ENCODE measurements at places on chromosomes 3 and 15.

DNA sequence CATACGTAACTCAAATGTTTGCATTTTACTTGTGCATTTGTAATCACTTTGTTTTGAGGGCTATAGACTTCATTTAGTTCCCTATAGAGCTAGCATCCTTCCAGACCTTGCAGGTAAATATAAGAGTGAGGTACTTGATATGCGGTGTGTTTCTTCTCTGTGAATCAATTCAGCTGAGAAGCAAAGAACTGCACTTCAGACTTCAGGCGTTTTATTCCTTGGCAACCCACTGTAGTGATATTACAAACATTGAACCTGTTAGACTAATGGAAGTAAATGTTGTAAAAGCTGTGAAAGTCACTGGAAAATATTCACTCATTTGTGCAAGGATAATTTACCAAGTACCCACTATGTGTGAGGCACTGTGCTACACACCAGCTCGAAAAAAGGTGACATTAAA lies 94.1 kb upstream of the CHL1 start:
- DNase-seq, result no peak

- no peak for DNase-seq
Measured at GRCh38 chr15:74170875-74171578, 2.5 kb upstream of the ISLR start.

- DNase-seq, result peak; percentile 39
Measured at GRCh38 chr3:30751610-30752299, 142.7 kb downstream of the GADL1 start.

GRCh38 chr3:31880482-31881078 lies 100.5 kb downstream of the OSBPL10 start:
- DNase-seq, result no peak

DNA sequence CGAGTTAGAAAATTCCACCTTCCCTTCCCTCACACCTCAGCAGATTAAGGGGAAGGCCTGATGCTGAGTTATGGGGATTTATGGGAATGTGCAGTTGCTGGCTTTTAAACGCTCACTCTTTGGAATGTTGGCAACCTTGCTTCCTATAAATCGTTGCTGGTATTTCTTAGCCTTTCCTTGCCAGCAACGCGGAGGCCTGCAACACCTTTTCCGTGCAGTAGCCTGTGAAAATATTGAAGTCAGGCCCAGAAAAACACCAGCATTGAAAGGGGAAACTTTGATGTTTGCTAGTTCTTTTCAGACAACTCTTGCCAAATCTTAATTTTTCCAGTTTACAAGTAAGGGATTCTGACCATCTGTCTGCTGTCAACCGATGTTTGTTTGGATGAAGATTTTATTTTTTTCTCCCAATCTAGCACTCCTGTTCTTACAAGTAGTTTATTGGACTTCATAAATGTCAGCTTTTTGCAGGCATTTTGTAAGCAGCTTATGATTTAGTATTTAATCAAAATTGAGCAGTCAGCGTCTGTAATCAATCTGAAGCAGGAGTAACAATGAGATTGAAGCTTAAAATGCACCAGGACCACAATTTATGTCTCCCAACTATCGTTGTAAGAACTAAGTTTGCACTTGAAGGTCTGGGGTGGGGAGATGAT lies 251.0 kb downstream of the RPLP1 start:
- DNase-seq, result no peak

DNA sequence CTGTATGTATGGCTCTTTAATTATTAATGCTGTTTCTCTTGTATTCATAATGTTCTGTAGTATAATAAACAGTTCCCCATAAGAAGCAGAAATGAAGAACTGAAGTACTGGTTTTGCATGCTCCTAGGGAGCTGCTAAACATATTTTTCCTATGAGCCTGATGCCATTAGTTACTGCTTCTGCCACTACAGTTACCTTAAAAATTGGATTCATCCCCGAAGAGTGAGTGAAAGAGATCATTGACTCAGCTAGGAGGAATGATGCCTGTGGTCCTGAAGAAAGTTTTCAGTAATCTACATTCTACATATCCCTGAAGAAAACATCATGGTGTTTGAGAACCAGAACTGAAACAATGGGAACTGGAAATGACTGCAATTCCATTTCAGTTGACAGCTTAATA lies 37.1 kb upstream of the ST3GAL6 start:
- no peak for DNase-seq

DNA sequence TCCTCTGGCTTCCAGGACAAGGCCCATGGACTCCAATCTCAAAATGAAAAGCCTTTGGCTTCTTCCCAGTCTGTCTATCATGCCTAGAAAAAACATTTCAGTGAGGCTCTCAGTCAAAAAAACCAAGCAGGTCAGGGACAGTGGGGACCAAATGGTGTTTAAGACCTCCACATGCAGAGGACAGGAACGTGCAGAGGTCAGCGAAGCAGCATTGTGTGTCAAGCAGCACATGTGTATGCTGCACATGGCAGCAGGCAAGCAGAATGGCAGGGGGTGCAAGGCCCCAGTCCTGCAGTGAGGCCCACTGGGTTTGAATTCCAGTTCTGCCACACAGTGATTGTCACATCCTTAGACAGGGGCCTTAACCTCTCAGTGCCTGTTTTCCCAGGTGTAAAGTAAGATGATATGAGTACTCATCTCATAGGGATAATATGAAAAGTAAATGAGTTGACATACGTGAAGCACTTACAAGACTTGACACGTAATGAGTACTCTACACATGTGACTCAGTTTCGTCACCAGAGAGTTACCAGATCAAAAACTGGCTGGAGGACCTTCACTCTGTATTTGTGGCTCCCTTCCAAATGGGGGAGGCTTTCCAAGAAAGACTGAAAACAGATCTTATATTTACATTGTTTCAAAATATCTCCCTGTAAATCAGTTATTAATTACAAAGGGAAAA lies 11.2 kb downstream of the STIMATE start:
- DNase-seq, result no peak

DNA sequence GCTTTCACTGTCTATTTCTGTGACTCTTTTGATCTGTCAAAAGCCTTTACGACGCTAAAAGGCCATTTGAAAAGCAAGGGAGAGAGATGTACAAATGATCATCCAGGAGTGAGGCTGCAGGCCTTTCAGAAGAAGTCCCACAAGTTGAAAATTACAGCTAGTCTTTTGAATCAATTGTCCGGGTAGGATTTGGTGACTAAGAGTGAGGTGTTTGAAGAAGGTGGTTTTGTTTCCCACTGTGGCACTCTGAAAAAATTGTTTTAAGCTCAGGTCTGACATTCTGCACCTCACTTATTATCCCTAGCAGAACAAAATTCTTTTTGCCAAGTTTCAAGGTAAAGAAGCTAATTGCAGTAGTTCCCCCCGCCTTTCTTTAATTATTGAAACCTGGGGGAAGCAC lies 50.8 kb upstream of the TMEM108 start:
- no peak for DNase-seq

GRCh38 chr3:49466085-49466484 lies 4.0 kb upstream of the DAG1 start:
- DNase-seq, result no peak

- DNase-seq, result no peak
Measured at GRCh38 chr15:60363087-60363549, 34.7 kb downstream of the ANXA2 start.

- DNase-seq, result no peak
Measured at GRCh38 chr15:82552861-82553260, 12.6 kb upstream of the RPS17 start.

DNA sequence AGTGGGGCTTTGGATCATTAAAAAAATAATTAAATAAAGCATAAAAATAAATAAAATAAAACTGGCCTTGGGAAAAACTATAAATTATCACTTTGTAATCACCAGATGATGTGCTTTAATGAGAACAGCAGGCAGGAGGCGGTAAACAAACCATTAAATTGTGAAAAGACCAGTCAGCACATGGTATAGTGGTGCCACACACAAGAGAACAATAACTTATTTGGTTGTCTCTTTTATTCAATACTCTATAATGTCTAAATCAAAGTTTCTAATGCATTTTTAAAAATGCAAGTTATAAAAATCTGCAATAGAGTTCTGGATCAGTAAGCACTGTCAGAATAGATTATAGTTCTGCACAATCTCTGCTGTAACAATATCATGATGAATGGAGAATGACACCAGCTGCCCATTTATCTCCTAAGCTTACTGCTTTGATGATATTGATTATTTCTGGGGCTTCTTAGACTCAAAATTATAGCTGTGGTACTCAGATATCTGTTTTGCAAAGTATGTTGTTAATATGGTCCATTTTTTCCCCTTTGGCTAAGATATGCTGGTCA lies 259.3 kb downstream of the NAALADL2 start:
- no peak for DNase-seq

- no peak for DNase-seq
Measured at GRCh38 chr3:154044671-154045070, 76.5 kb upstream of the ARHGEF26 start.

DNA sequence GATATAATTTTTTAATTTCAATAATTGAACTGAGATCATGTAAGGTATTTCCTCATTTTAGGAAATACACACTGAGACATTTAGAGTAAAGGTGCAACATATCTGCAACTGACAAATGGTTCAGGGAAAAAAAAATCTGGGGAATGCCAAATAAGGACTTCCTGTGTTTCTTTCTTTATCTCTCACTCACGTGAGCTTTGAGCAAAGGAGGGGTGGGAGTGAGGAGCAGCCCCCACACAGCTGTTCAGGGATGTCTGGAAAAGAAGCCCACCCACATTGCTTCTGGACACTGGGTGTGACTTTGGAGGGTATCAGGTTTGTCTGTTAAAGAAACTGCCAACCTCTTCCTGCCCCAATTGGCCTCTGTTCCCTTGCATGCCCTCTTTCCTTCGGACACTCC lies 5.6 kb upstream of the TP63 start:
- DNase-seq, result no peak

DNA sequence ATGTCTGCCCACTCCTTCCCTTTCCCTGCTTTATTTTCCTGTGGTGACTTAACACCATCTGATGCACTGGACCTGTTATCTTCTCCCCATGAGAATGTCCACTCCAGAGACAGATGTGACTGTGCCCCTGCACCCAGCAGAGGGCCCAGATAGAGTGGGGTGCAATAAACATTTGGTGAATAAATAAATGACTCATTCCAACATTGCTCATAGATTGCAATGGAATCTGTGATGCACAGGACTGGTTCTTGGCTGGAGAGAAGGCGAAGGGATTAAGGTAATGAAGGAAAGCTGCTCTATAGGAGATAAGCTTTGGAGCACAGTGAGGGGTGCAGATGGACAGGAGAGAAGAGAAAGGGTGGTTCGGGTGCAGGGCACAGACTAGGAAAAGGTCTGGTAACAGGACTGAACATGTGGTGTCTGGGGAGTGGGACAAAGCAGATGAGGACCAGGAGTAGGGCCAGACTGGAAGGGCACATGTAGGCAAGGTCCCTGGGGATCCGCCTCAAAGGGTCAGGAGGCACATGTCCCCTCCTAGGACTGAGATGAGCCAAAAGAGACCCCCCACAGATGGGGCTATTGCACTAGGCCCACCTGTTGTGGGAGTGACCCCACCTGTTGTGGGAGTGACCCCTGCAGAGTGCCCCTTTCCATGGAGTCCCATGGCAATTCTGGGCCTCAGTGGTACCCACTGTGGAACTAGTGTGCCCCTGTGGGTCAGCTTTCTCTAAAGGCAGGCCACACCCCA lies 17.5 kb upstream of the POC1A start:
- DNase-seq, result no peak

- DNase-seq, result no peak
Measured at GRCh38 chr15:52326756-52327155, 31.2 kb upstream of the MYO5C start.

DNA sequence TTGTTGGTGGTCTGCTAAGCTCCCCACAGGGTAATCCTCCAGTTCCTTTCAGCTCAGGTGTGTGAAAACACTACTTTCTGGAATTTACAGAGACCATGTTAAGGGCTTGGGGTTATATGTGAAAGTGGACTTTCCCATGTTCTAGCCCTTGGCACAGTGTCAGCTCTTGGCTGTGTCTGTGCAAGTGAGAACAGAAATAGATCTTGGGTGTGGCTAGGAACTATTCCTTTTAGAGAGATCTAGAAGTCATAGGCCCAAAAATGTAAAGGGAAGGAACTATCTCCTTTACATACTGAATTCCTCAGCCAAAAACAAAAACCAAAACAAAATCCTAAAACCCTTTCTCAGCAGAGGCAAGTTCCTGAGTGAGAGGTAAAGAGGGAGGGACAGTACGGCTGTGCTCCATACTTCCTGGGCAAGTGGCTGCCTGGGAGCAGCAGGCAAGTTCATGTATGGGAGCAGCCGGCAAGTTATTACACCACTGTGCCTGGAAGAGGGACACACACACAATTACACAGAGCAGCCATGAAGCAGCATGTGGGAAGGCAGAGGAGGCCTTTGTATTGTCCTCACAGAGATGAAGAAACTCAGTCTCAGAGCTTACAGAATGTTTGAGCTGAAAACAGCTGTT lies 19.9 kb upstream of the C3orf62 start:
- peak; percentile 55 for DNase-seq

- no peak for DNase-seq
Measured at GRCh38 chr3:178749471-178749870, 213.2 kb downstream of the KCNMB2 start.

DNA sequence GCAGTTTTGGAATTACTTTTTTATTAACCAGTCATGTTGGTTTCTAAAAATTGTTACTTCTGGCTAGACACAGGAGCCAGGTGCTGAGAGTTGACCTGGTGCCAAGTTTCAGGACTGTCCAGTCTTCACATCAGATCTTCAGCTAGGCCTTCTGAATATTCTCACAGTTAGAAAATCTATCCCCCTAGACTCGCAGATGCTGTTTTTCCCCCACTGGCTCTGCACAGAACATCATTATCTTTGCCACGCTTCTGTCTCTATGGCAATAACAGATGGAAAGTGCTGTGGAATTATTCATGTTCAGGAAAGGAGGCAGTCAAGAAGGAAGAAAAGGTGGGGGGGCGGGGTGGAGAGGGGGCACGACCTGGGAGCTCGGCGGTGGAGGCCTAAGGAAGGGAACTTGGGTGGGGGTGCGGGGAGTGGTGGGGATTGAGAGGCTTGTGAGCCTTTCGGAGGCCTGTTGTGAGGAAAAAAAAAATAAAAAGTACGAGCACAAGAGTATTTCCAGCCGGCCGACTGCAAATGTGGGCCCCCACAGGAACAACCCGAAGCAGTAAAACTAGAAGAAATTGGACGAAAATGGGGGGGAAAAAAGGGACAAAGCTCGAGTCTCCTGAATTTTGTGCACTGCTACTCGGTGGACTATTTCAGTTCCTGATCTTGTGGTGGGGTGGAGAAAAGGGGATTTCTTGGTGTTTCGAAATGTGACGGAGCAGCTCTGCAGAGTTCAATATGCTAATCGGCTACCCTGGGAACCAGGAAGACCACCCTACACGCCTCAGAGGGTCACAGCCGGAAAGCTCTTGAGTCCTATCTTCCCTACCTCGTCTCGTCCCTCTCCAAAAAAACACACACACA lies 1.5 kb upstream of the SKIL start:
- peak; percentile 38 for DNase-seq

GRCh38 chr3:12436514-12437220 lies 47.6 kb upstream of the TSEN2 start:
- DNase-seq, result no peak

GRCh38 chr3:179953993-179954870 lies 82.5 kb downstream of the PEX5L start:
- no peak for DNase-seq
